ENCODE measurements at places on chromosomes 5 and 9.

- no peak for DNase-seq
These were observed 562.6 kb downstream of the ANXA1 start for GRCh38 chr9:73714294-73714693.

DNA sequence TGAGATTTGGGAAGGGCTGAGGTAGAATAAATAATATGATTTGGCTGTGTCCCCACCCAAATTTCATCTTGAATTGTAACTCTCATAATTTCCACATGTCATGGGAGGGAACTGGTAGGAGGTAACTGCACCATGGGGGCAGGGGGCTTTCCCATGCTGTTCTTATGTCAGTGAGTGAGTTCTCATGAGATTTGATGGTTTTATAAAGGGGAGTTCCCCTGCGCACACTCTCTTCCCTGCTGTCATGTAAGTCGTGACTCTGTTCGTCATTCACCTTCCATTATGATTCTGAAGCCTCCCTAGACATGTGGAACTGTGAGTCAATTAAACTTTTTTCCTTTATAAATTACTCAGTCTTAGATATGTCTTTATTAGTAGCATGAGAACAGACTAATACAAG, 115.5 kb upstream of the STARD4 start:
- DNase-seq = peak; percentile 2

- no peak for DNase-seq
These were observed 462.1 kb upstream of the GRAMD2B start for GRCh38 chr5:125961150-125961549.

- DNase-seq = no peak
These were observed 117.2 kb upstream of the RGMB start for GRCh38 chr5:98656125-98656795.

- no peak for DNase-seq
These were observed 2055.1 kb upstream of the WWC1 start for GRCh38 chr5:166236327-166236726.

DNA sequence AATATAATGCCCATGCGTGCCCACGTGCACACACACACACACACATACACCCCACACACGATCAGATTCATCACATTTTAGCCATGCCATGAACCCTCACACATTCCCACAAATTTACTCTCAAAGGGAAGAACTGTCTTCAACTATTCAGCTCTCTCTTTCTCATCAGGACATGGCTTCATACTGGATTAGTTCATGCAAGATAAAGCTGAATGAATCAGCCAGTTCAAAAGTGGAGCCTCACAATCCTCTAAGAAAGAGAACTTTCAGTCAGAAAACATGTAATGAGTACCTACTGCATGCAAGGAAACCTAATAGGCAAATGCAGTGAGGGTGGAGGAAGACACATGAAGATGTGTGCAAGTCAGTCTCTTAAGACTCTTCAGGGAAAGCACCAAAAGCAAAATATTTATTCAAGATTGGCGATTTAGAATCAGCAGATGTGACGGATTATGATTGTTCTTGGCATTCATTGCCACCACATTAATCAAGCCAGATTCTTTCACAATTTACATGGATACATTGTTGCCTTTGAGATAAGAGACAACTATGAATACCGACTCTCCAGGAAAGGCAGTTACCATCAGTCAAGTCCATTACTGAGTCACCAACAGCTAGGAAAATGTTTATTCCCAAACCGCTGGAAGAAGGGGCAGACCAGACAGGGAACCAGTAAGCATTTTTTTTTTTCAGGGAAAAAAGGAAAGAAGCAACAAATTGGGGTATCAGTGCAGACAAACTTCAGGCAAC, 30.3 kb upstream of the PUM3 start:
- no peak for DNase-seq

All from stimulated activated naive CD4-positive, alpha-beta T cell treated with Interleukin-2 at 50 U/mL for 16 hours (primary cell).